ENCODE measurements at places on chromosomes 6 and 20. TPM values are rescaled to one million over a fixed set of nuclear protein-coding genes. Genes with fewer than 3 reads are reported as not detected.

The NMBR gene
- total RNA-seq = not detected

The FILIP1 gene
- 0.03 TPM for total RNA-seq

The F13A1 gene
- total RNA-seq = 0.03 TPM

The PRRT1 gene
- 0.21 TPM for total RNA-seq

The ARMC12 gene
- not detected for total RNA-seq

The SAMD3 gene
- total RNA-seq = not detected

The COL11A2 gene
- total RNA-seq = 0.98 TPM

The SYCP2 gene
- total RNA-seq = 3.9 TPM

The WASF1 gene
- 5.0 TPM for total RNA-seq

The HMGCLL1 gene
- total RNA-seq = not detected

The WRNIP1 gene
- 96.8 TPM for total RNA-seq

The SSTR4 gene
- total RNA-seq = not detected

The TCP11 gene
- not detected for total RNA-seq

The GFOD1 gene
- 7.3 TPM for total RNA-seq

The DEF6 gene
- total RNA-seq = 0.71 TPM

The SERPINB1 gene
- 3.7 TPM for total RNA-seq

The SLC22A1 gene
- total RNA-seq = 0.95 TPM

The FNDC11 gene
- total RNA-seq = 0.05 TPM

The NRSN1 gene
- not detected for total RNA-seq
